ENCODE measurements at places on chromosomes 6 and 20. TPM values are rescaled to one million over a fixed set of nuclear protein-coding genes. Genes with fewer than 3 reads are reported as not detected.

The IL17A gene
- not detected for total RNA-seq

The C6orf141 gene
- 0.40 TPM for total RNA-seq

The CALHM4 gene
- not detected for total RNA-seq

The MLN gene
- not detected for total RNA-seq

The BEND3 gene
- 3.6 TPM for total RNA-seq

The PTCHD4 gene
- total RNA-seq, result 0.81 TPM

The ADGB gene
- 0.87 TPM for total RNA-seq

GRCh38 chr6:144793744-144794143 is 508.6 kb downstream of the UTRN start:
- no peak for DNase-seq

DNA sequence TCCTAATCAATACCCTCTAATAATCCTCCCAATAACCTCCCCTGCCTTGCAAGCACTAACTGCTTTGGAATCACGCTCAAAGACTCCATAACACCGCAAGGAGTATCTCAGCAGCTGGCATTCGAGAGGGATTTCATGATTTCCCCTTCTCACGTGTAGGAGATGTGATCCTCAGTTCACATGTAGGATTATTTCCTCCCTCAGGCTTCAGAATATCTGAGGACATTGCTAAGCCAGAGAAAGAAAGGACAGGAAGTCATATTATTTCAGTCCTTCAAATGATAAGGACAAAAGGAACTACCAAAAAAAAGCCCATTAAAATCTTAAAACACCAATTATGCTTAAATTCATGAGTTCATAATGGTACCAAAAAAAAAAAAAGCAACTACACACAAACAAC is 122.9 kb downstream of the NFATC2 start:
- DNase-seq, result no peak

GRCh38 chr6:107712665-107713551 is 111.2 kb downstream of the SCML4 start:
- DNase-seq, result no peak

GRCh38 chr20:45336530-45337366 is 11.5 kb downstream of the SDC4 start:
- DNase-seq, result no peak

DNA sequence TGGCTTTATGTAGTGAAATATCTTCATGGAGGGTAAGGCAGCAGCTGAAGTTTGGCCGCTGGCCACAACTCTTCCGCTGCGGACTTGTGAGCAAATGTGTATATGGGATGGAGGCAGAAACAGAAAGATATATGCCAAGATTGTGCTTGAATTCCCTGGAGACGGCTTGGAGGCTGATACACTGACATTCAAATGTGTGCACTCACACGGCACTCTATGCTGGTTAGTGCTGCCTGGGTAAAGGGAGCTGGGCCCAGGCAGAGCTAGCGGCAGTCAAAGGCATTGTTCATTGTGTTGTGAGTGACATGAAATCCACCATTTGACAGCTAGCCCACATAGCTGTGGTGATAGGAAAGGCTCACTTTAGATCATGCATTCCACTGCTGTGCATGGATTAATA is 202.7 kb downstream of the CLIC5 start:
- no peak for DNase-seq

DNA sequence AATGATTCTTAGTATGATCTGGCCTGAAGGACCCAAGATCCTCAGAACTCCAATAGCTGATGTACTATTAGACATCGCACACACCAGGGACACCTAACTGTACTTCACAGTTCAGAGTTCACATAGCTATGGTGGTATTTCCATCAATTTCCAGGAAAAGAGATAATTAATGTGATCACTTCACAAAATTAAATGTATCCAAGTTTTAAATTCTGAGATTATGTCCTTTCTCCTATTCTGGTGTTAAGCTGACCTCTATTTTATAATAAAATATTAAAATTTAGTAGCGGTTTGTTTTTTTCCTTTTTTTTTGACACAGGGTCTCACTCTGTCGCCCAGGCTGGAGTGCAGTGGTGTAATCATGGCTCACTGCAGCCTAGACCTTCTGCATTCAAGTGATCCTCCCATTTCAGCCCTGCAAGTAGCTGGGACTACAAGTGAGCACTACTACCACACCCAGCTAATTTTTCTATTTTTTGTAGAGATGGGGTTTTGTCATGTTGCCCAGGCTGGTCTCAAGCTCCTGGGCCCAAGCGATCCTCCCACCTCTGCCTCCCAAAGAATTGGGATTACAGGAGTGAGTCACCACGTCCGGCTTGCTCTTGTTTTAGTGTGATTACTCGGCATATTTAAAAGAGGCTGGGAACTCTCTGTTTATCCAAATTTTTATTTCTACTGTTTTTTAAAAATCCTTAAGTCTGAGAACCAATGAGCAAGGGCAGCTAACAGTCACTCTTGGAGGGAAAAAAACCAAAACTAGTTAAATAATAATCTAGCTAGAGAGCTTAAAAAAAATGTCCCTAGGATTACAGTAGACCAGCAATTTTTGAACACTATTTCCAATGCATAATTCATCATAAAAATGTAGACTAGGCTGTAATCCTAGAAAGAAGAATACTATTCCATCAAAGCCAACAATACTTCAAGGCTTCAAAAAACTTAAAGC is 16.0 kb downstream of the KIF13A start:
- no peak for DNase-seq

GRCh38 chr6:157123234-157123633 is 200.1 kb downstream of the TMEM242 start:
- DNase-seq, result no peak

GRCh38 chr6:112004201-112005012 is 49.5 kb upstream of the CCN6 start:
- DNase-seq, result no peak

- no peak for DNase-seq
Observed at GRCh38 chr20:57104651-57105204, 161.7 kb downstream of the BMP7 start.

DNA sequence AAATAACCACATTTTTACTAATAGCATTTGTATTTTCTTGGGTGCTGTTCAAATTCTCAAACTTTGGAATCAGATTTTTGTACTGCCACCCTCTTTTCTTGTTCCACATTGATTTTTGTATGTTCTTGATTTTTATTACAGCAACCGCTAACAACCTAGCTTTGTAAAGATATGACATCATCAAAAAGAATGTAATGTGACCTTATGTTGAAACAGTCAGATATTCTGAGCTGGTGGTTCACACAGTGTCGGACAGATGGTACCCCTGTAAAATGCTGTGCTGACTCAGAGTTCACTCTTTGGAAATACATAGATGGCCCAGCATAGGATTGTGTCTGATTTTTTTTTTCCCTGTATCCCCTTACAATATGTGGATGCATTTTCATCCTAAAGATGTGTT is 118.9 kb downstream of the QKI start:
- DNase-seq, result no peak

DNA sequence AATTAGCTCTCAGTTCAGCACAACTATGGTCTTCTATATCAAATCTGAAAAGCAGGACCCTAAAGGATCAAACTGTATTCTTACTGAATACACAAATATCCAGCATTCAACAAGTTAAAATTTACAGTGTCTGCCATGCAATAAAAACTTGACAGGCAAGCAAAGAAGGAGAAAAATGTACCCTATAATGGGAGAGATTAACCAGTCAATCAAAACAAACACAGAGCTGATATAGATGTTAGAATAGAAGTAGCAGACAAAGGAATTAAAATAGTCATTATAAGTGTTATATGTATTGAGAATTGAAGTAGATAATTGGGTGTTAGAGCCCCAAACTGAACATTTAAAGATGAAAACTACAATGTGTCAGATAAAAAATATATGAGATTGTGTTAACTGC is 914.9 kb downstream of the EPHA7 start:
- no peak for DNase-seq

- DNase-seq, result no peak
Observed at GRCh38 chr6:25497383-25498040, 154.5 kb upstream of the SCGN start.

DNA sequence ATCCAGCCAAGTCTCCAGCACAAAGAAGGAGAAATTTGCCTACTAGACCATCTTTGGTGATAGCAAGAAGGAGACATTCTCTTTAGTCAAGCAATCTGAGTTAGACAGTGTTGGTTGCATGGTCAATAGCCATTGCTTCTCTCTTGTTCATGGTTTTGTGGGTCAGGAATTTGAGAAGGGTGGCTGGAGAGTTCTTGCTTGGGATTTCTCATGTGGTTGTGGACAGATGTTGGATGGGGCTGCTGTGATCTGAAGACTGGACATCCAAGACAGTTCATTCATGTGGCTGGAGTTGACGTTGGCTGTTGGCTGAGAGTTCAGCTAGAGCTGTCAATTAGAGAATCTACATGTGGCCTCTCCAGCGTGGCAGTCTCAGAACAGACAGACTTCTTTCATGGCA is 322.3 kb upstream of the PRDM1 start:
- DNase-seq, result no peak

- no peak for DNase-seq
Observed at GRCh38 chr6:167996424-167997199, 859 bp upstream of the KIF25 start.

DNA sequence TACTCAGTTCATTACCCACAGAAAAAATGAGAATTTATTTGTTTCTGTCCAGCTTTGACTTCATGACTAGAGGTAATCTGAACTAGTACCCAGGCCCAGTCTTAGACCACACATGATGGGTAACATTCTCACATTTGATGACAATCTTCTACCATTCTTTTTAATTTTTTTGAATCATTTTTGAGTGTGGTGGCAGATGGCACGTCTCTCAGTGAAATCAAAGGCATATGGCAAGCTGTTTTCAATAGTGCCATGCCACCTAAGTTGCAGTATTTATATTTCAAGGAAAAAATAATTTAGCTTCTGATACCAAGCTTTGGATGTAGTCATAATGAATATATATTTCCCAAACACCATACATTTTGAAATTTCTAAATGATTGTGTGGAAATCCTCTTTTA is 88.8 kb upstream of the HS3ST5 start:
- DNase-seq, result no peak

DNA sequence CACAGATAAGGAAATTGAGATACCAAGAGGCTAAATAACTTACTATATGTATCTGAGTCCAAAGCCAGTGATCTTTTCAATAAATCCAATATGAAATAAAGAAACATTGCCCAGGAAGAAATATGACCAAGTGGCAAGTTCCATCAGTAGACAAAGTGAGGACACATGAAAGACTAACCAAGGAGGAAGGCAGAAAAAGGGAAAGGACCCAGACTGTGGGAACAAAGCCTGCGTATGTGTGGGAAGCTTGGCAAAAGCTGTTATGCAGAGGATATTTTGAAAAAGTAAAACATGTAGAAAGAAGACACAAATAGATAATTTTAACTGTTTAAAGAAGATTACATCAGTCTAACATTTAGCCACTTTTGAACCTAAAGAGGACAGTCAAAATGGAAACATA is 264.4 kb upstream of the PRDM1 start:
- DNase-seq, result no peak

GRCh38 chr6:17938901-17939300 is 48.5 kb downstream of the KIF13A start:
- no peak for DNase-seq

DNA sequence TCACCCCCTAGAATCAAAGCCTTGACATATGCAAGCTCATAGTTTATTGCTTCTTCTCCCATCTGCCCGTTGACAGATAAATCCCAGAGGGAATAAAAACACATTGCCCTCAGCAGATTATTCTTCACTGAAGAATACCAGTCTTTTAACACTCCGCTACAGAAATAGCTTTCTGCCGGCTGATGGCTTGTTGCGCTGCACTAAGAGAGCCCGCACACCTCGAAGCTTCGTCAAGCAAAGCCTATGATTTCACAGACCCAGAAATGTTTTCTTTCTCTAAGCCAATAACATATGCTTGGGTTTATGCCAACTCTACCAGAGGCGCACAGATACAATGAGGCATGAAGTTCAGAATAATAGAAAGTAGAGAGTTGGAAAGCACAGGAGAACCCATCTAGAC is 208.9 kb upstream of the FOXQ1 start:
- DNase-seq, result no peak

- DNase-seq, result no peak
Observed at GRCh38 chr6:50147371-50147770, 97.6 kb upstream of the DEFB112 start.

DNA sequence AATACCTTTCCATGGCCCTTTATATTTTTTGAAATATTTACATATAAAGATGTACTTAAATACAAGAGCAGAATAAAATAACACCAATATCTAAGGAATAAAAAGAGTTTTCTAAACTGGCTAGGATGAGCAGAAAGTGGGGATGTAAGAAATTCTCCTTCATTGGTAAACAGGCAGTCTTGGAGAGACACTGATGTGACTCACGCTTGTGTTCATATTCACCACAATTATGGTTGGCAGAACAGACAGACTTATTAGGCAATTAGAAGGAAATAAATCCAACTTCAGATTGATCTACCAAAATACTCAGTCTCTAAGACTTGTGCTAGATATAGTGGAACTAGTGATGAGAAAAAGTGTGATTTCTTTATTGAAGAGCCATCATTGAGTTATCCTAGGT is 463.7 kb downstream of the CDC5L start:
- DNase-seq, result no peak

DNA sequence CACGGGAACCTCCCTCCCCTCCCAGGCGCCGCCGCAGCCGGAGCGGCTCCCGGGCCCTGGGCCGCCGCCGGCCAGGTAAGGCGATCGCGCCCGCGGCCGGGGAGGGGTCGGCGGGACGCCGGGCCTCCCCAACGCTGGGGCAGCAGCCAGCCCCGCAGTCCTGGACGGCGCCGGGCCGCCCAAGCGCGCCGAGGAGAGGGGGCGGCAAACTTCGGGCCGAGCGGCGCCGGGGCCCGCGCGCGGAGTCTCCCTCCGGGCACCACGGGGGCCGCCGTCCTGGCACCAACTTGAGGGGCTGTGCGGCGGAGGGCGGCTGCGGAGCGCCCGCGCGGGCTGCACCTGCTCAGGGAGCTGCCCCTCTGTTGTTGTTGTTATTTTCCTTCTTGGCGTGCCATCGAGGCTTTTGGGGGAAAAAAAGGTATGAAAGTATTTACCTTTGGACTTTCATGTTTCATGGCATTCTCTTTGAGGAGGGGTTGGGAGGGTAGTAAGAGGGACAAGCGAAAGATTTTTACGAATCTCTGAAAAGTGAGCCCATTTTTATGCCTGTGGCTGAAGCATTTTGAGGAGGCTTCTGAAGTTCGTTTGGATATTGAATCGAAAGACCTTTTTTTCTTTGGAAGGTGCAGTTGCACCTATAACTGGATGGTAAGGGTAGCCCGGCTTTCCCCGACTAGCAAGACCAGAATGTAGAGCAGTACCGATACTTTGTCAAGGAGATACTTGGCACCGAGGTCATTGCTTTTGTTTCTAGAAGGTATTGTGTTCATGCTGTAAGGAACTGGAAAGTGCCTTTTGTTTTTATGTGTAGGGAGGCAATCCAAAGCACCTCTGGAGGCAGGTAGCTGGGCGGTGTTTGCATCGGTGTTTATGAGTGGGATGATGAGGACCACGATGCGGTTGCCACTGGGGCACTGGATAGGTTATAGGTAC is at the start of gene RNF182:
TSS of gene RNF182 (plus strand) at position 4 of the 933 bp plus-strand sequence. CDS start 52,168 bp downstream, outside the sequence.
- DNase-seq, result no peak

DNA sequence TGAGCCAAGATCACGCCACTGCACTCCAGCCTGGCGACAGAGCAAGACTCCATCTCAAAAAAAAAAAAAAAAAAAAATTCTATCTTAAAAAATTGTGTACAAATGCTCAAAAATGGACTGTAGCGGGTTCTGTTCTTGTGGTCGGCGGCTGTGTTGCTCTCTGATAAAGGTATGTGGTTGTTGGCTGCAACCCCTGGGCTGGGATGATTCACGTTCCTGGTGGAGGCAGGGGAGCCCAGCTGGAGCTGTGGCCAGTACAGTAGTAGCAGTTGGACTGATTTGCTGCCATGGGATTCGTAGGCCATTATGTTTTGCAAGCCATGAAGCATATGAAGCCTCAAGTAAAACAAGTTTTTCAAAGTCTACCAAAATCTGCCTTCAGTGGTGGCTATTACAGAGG is 22.3 kb downstream of the MDN1 start:
- no peak for DNase-seq

Measured in ovary (tissue), 10 donors.